ENCODE measurements at places on chromosomes 1 and 21. TPM values are rescaled to one million over a fixed set of nuclear protein-coding genes. Genes with fewer than 3 reads are reported as not detected.

The COL9A2 gene
- total RNA-seq, result 16.3 TPM

The RHD gene
- not detected for total RNA-seq

The AHCTF1 gene
- 32.4 TPM for total RNA-seq

The ICOSLG gene
- 3.1 TPM for total RNA-seq

The MOB3C gene
- total RNA-seq, result 23.2 TPM

The CXADR gene
- total RNA-seq, result 0.63 TPM

The GNAT2 gene
- total RNA-seq, result not detected

The KIFAP3 gene
- total RNA-seq, result 38.7 TPM

The LCE6A gene
- total RNA-seq, result not detected

GRCh38 chr1:40107290-40107959, 10.4 kb upstream of the PPT1 start:
- no peak for DNase-seq

- no peak for DNase-seq
Measured at GRCh38 chr1:175182201-175182746, 10.3 kb downstream of the KIAA0040 start.

DNA sequence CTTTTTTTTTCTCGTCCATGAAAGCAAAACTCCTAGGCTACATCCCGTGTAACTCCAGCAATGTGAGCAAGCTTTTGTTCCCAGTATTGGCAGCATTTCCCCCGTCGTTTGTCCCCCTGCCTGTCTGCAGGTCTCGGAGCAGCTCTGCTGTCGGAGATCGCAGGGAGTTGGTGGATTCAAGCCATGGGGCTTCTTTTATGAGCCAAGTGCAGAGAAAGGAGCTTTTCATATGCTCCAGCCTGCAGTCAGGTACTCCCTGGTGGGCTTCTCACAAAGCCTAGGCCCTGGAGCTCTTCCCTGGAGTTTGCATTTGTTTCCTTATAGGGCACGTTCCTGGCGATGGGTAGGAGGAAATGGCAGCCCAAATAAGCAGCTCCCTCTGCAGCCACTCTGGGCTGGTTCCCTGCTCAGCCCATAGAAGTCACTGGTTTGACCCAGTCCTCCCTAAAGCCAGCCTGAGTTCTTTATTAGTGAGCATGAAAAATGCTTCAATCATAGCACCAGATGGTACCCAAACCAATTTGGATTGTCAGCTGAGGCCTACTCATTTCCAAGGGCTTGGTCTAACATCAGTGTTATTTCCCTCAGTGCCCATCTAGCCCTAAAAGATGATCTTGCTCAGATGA, 78.3 kb downstream of the NUF2 start:
- no peak for DNase-seq

GRCh38 chr1:201016943-201017827, 6.3 kb downstream of the KIF21B start:
- DNase-seq, result no peak

DNA sequence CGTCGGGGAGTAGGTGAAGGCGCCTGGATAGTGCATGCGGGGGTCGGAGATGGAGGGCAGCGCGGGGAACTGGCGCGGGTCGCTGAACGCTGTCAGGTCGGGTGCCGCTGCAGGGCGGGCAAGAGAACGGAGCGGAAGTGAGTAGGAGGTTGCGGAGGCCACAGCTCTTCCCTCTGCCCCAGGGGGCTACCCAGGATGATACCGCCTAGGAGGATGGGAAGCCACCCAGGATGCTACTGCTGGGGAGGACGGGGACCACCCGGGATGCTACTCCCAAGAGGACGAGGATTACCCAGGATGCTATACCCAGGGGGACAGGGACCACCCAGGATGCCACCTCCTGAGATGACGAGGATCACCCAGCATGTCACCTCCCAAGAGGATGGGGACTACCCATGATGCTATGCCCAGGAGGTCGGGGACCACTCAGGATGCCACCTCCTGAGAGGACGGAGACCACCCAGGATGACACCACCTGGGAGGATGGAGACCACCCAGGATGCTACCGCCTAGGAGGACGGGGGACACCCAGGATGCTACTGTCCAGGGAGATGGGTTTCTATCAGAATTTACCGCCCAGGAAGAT, 123.8 kb downstream of the CLIC6 start:
- peak; percentile 70 for DNase-seq

- DNase-seq, result peak; percentile 16
Measured at GRCh38 chr21:44050276-44050675, 38.2 kb downstream of the TRAPPC10 start.

- DNase-seq, result no peak
Measured at GRCh38 chr1:151892190-151892589, 17.1 kb downstream of the THEM4 start.

DNA sequence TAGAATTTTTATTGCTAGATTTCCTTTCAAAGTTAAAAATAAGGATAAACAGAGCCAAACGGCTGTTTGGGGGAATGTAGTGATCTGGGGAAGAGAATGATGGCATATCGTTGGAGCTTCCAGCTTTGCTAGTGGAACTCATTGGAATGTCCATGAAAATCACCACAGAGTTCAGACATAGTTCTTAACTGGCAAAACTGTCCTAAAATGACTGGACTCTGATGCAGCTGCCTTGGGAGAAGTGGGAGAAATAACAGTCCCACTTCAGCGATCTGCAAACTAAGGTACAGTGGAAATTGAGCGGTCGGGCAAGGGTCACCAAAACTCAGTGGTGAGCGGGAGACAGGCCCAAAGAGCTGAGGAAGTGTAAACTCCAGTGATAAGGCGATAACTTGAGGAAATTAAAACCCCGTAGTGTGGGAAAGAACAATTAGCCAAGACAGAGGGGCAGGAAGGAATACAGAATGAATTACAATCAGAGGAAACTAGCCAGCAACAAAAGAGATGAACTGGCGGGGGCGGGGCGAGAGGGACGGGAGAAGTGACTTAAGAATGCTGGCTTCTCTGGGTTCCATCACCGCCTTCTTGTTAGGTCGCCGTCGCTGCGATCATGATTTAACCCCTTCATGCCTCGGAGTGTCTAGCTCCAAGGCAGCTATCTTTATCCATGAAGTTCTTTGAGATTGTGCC, 89.8 kb upstream of the ARHGAP29 start:
- peak; percentile 84 for DNase-seq

- no peak for DNase-seq
Measured at GRCh38 chr1:200873116-200873670, 412 bp downstream of the GPR25 start.

GRCh38 chr1:62784509-62785365, 805 bp downstream of the ATG4C start:
- no peak for DNase-seq

- peak; percentile 33 for DNase-seq
Measured at GRCh38 chr1:154408174-154408777, 3.1 kb downstream of the IL6R start.

- no peak for DNase-seq
Measured at GRCh38 chr1:241590719-241591118, 49.5 kb downstream of the CHML start.

DNA sequence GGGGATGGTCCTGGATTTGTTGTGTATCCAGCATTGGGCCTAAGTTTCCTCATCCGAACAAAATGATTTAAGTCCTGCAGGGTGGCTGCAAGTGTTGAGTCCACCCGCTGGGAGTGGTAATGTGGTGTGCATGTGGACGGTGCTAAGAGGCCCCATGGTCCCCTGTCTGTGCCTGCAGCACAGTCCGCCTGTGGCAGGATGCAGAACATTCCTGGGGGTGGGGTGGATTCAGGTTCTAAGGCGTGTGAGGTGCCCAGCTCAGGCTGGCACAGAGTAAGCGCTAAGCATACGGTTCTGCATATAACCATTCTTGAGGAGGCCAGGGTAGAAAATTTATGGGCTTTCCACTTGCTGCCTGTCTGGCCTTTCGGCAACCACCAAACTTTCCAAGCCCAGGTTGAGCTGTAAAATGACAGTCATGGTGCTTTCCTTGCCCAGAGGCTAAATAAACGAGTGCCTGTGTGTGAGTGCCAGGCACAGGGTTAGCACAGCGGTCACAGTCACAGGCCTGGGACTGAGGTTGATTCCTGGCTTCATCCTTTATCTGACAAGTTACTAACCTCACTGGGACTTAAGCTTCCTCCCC, 30.7 kb downstream of the SLC2A1 start:
- no peak for DNase-seq

- DNase-seq, result no peak
Measured at GRCh38 chr1:118973032-118973431, 15.1 kb downstream of the TBX15 start.

DNA sequence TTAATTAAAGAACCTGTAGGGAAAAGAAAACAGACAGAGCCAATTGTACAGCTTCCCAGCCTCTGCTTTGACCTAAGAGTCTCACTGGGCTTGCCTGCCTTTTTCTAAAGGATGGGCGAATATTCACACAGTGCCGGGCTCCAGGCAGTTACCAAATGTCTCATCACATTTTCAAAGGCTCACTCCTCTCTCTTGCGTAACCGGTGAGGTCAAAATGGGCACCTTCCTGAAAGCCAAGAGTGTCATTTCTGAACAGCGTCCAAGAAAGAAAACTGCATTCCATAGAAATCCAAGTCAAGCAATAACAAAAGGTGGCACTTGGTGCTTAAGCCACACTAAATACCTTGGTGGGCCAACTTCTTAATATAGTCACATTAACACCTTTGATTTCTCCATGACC, 710 bp upstream of the PALMD start:
- no peak for DNase-seq

DNA sequence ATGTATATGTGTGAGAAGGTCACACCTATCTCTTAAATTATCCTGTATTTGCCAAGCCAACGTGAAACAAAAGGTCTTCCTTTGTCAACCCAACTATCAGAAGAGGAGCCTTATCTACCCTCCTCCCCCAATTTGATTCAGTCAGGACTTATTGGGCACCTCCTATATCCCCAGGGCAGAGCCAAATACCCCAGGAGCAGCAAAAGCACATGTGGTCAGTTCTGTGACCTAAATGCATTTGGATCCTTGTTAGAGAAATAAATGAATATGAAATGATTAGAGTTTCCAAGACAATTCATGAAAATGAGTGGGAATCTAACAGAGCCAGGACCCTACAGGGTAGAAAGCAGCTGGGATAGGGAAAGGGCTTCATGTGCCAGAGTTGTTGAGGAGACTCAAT, 37.0 kb upstream of the KCND3 start:
- no peak for DNase-seq

DNA sequence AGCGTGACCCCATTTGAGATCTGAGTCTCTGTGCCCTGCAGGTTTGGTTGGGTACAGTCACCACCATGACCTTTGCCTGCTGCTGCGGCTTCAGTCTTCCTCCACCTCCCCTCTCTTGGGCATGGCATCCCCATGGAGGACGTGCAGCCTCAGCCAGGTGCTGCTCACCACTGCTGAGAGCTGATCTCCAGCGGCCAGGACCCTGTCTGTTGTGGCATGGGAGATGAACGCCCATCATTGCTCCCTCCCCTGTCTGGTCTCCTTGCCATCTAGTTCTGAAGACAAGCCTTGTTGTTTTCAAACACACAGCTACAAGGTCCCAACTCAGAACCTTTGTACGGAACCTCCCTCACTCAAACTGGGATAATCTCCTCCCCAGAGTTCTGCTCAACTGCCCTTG, 19.2 kb upstream of the PKP1 start:
- no peak for DNase-seq

DNA sequence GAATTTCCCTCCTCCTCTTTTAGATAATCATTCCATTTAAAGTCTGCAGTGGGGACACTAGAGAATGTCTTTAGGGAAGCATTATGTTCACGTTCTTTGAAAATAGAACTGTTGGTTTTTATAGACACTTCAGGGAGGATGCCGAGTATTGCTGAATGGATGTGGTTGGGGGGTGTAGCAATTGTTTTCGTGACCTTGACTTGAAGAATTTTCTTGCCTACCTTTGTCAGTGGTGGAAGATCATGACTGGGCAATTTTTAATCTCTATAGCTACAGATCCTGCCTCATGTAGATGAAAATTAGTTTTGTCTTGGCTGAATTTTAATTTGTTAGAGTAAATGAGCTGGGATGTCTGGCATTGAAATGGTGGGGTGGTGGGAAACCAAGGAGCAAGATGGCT, 3.8 kb downstream of the SMG7 start:
- no peak for DNase-seq

DNA sequence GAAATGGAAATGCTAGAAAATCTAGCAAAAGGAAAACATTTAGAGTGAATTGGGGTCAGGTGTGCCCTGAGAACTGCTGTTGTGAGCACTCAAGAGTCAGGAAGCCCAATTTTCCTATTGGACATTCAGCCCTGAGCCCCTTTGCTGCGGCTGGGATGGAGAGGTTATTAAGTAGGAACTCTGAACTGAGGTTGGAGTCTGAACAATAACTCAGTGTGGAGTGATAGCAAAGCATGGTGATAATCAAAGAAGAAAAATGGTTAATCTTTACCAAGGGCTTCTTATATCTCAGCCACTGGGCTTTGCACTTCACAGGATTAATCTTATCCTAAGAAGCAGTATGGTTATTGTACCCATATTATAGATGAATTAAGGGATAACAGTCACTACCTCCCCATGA, 52.0 kb downstream of the TMCO4 start:
- no peak for DNase-seq

DNA sequence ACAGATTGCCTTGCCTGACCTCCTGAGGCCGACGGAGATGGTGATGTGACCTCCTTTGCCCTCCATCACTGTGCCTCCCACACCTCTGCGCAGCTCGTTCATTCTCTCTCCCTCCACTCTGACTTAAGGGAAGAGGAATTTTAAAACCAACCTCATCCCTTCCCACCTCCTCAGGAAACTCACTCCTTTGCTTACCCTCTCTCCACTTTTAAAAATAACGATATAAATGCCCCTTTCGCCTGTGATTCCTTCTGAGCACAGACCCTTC, 21.2 kb downstream of the LRRN2 start:
- no peak for DNase-seq

GRCh38 chr1:117120774-117121588, 568 bp downstream of the TRIM45 start:
- DNase-seq, result no peak

DNA sequence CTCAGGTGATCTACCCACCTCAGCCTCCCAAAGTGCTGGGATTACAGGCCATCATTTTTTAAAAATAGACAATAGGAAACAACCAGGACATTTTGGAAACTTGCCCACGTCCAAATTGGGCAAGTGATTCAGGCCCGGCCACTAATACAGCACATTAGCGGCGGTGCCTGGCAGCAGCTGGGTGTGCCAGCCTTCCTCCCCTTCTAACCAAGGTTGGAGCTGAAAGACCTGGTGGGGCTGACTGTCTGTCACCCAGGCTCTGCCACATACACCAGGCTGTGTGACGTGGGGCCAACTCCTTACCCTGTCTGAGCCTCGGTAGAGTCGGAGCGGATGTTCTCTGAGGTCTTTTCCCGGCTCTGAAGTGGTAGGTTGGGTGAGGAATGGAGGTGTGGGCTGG, 29.6 kb upstream of the TMEM51 start:
- DNase-seq, result no peak

DNA sequence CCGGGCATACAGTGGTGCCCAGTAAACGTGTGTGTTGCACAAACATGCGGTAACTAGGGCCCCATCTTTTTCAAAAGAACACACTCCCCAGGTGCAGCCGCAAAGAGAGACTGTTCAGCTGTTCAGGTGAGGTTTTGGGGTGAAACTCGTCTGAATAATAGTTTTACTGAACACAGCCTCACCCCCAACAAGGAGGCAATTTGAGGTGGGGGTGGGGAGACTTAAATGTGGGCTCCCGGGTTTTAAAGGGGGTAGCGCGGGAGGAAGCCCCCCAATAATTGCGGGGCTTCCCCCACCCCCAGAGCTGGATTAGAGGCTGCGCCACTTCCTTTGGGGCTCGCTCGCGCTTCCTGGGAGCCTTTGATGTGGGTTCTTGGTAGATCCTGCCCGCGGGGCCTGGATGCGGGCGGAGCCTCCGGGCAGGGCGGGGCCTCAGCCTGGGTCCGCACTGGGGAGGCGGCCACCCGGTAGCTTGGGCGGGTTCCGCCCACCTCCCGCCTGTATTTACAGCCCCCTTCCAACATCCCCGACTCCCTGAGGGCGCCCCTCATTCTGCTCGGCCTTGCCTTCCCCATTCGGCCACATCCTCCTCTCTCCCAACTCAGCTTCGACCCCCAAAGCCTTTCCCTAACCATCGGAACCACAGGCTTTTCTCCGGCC, 6.4 kb upstream of the EPHA2 start:
- DNase-seq, result no peak
